Stimulated activated CD4-positive, alpha-beta T cell treated with anti-CD3 and anti-CD28 coated beads, Interleukin-15, amount 100 ng/mL, for 1 hour (primary cell): ENCODE measurements at places on chromosomes 16 and 17.

- DNase-seq, result no peak
Observed at GRCh38 chr17:19248928-19249574, 11.9 kb downstream of the EPN2 start.

DNA sequence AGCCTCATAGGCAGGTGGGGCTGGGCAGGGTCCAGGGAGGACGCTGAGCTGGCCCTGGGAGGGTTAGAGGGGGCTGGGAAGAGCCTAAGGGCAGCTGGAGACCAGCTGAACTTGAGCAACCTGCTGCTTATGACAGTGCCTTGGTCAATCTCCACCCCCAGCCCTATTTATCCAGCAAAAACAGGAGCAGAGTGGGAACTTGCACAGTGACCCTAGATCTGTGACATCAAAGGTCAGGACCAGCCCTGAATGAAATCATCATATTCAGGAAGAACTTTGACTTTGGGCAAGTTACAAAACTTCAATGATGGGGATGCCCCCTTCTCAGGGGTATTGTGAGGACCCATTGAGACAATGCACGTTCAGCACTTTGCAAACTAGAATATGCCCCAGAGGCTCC, 9.4 kb downstream of the CD300LF start:
- no peak for DNase-seq

GRCh38 chr17:21453144-21453898, 77.2 kb downstream of the KCNJ12 start:
- DNase-seq, result no peak

DNA sequence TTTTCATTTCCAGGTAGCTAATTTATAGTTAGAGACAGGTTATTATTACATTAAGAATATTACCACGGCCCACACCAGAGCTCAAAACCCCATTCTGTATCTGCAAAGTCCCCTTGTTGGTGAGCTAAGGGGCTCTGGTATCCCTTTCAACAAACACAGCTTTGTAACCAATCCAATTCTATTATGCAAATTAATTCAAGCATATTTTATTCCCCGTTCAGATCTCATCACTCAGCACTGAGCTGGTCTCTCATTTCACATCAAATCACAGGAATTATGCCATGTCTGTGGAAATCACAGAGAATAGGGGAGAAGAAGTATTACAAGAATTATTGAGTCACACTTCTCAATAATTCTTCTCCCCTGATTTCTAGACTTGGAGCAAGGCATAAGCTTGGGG, 111.7 kb downstream of the CDH11 start:
- no peak for DNase-seq

- DNase-seq, result no peak
Observed at GRCh38 chr16:54687043-54687899, 243.4 kb upstream of the IRX5 start.

- DNase-seq, result no peak
Observed at GRCh38 chr17:50035421-50035879, 20.5 kb upstream of the ITGA3 start.

- no peak for DNase-seq
Observed at GRCh38 chr16:72042157-72042660, 12.1 kb upstream of the HP start.

GRCh38 chr16:19860166-19861041, 24.2 kb downstream of the GPRC5B start:
- no peak for DNase-seq

DNA sequence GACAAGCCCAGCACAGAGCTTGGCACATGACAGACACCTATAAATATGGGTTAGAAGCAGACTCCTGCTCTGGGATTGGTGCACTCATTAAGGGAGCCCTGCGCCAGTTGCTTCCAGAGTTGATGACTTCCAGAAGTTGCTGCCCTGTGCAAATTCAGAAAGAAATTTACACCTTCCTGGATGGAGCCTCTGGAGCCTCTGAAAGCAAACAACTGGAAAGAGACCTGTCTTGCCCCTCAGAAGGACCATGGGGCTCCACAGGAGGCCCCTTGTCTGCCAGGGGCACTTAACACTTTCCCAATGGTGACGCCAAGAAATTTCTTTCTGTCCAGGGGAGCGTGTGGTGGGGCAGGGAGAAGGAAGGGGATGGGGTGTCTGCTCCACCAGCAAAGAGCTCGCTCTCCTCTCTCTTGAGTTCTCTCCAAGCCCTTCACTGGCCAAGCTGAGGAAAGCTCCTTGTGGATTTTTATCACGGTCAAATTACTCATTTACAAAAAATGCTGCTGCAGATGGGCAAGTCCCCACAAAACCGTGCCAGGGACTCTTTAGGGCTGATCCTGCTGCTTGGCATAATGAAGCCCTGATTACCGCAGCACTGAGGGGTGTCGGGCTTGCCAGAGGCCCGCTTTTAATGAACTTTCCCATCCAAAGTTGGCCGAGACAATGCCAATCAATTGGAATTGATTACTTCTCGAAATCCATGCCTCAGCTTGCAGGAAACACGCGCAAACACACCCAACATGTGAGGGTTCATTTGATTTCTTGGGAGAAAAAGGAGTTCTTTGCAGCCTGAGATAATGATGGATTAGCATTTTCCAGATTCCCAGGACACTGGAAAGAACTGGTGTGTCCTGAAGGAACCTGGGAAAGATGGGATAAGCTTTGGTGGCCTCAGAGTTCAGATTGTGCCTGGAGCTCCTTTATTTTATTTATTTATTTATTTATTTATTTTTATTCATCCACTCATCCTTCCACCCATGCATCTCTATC, 583.6 kb upstream of the CDH5 start:
- DNase-seq, result no peak

- DNase-seq, result no peak
Observed at GRCh38 chr16:68936736-68937631, 93.7 kb downstream of the TANGO6 start.

GRCh38 chr17:73292031-73292531, 19.7 kb downstream of the CDC42EP4 start:
- DNase-seq, result no peak

GRCh38 chr16:57863434-57864160, 61.3 kb upstream of the KIFC3 start:
- DNase-seq, result no peak

DNA sequence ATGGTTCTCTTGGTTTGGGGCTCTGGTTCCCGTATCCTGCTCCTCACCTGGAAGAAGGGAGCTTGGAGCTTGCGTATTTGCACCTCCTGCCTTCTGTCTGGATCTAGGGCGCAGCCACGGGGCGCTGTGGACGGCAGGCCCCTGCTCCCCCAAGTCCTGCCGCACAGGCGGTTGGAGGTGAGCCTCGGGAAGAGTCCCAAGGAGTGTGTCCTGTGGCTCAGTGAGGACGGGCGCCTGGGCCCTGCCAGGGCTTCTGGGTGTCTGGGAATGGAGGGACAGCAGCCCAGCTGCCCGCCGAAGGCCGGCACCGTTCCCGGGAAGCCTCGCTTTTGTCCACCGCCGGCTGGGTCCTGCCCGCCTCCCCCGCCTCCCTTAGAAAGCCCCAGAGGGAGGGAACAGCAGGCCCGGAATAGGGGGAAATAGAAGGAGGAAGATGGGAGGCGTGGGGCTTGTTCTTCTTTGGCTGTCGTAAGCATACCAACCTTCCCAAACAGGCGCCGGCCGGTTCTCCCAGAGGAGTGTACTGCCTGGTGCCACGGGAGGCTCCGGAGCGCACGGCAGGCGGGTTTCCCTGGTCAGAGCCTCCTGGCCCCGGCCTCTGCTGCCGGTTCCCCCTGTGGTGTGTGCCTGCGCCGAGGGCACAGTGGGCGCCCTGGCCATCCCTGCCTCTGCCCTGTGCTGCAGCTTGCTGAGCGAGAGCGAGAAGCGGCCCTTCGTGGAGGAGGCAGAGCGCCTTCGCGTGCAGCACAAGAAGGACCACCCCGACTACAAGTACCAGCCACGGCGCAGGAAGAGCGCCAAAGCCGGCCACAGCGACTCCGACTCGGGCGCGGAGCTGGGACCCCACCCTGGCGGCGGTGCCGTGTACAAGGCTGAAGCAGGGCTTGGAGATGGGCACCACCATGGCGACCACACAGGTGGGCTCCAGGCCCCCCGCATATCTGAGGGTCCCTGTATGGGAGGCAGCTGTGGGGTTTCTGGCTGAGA, 1.8 kb downstream of the SOX8 start:
- no peak for DNase-seq

- no peak for DNase-seq
Observed at GRCh38 chr17:77507111-77507885, 366.5 kb downstream of the SEC14L1 start.

DNA sequence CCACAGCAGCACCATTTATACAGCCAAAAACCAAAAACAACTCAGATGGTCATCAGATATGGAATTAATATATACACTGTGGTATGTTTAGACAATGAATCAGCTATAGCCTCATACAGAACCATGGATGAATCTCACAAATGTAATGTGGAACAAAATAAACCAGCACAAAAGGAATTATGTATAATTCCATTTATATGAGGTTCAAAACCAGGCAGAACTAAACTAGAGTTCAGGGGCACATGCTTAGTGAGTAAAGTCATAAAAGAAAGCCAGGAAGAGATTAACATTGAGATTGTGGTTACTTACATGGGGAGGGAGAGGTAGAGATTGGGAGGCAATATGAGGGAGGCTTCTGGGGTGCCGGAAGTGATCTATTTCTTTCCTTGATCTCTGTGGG, 231.1 kb downstream of the COPRS start:
- no peak for DNase-seq

- no peak for DNase-seq
Observed at GRCh38 chr16:77408607-77409006, 26.2 kb downstream of the ADAMTS18 start.
